Adrenal gland (tissue), 19 donors: ENCODE measurements at places on chromosomes 11 and 22. TPM values are rescaled to one million over a fixed set of nuclear protein-coding genes. Genes with fewer than 3 reads are reported as not detected.

SEC14L3 gene
- polyA plus RNA-seq = not detected

RIC8A gene
- 64.5 TPM for polyA plus RNA-seq

TYR gene
- not detected for polyA plus RNA-seq

OR51I1 gene
- not detected for polyA plus RNA-seq

- H3K4me1 ChIP-seq = no peaks in the 10 kb centered on the region
- H3K4me3 ChIP-seq = no peak overlapping the region
- no peaks in the 10 kb centered on the region for H3K27me3 ChIP-seq
- DNase-seq = peak; percentile 20
Observed at GRCh38 chr11:128757235-128757711, 63.4 kb downstream of the FLI1 start.

GRCh38 chr22:50202130-50202666 lies 1.4 kb downstream of the SELENOO start:
- H3K27me3 ChIP-seq = no peaks in the 10 kb centered on the region
- no peak overlapping the region for H3K4me3 ChIP-seq
- peaks cover 22% of the 10 kb centered on the region for H3K4me1 ChIP-seq
- no peak overlapping the region for H3K27ac ChIP-seq

- H3K4me3 ChIP-seq = peak overlapping the region; percentile 26
- DNase-seq = peak; percentile 72
- H3K27me3 ChIP-seq = no peaks in the 10 kb centered on the region
- H3K36me3 ChIP-seq = no peaks in the 10 kb centered on the region
Observed at GRCh38 chr11:123301696-123302400, 106.8 kb upstream of the CLMP start.

DNA sequence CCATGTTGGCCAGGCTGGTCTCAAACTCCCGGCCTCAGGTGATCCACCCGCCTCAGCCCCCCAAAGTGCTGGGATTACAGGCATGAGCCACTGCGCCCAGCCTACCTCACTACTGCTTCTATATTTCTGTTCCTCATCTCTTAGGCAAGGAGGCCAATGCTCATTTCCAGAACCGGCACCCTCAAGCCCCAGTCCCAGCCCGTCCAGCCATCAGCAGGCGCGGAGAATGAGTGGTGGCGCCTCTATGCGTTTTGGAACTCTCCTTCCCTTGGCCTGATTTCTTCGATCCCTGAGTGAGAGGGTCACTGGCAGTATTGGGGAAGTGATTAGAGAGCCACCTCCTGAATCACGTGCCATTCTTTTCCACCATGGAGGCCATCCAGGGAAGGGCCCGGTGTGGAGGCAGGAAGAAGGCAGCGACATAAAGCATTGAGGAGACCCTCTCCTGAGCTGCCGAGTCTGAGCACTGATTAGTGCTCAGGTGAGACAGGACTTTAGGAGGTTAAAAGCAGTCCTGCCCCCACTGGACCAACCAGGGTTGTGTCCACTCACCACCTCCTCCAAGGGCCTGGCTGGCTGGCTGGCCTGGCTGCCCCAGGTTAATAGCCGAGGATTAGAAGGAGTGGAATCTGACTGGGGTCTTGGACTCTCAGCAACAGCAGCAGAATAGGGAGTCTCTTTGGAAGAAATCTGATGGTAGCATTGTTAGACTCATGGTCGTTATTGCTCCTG lies 8.7 kb downstream of the GRIK4 start:
- H3K27me3 ChIP-seq = no peaks in the 10 kb centered on the region
- no peak for DNase-seq
- H3K4me1 ChIP-seq = no peaks in the 10 kb centered on the region
- no peak overlapping the region for H3K4me3 ChIP-seq
- no peak overlapping the region for H3K27ac ChIP-seq
- H3K36me3 ChIP-seq = no peaks in the 10 kb centered on the region

DNA sequence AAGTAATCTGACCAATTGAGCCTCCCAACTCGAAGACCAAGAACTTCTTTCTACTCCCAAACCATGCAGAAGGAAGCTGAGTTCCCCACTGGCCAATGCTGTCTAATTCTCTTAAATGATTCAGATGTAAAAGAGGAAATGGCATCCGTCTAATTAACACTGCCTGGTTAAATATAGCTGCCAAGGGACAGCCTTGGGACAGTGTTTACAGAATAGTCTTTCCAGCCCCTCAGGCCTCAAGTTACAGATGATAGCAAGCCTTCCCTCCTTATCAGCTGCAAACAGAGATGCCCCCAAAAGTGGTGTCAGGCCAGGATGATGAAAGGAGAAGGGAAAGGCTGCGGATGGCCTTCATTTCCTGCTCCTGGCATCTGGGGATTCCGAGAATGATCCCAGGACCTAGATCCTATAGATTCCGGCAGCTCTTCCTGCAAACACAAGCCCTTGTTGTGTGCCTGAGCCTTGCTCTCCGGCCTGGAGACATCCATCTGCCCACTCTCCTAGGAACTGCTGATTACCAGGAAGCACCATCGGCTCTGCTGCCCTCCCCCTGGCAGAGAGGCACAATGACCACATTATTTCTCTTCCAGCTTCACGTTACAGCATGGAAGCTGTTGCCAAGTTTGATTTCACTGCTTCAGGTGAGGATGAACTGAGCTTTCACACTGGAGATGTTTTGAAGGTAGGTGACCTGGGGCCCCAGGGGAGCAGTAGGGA lies 13.5 kb upstream of the TMA7B start:
- no peak overlapping the region for H3K4me3 ChIP-seq
- DNase-seq = no peak
- no peaks in the 10 kb centered on the region for H3K4me1 ChIP-seq
- H3K36me3 ChIP-seq = no peaks in the 10 kb centered on the region
- H3K27ac ChIP-seq = no peak overlapping the region
- H3K27me3 ChIP-seq = no peaks in the 10 kb centered on the region
